Right renal pelvis (tissue), 4 donors: ENCODE measurements at places on chromosomes 13 and 19. TPM values are rescaled to one million over a fixed set of nuclear protein-coding genes. Genes with fewer than 3 reads are reported as not detected.

- DNase-seq, result no peak
Observed at GRCh38 chr13:38965281-38965680, 25.4 kb downstream of the STOML3 start.

Gene ZNF235
- 8.3 TPM for polyA plus RNA-seq

- DNase-seq, result no peak
Observed at GRCh38 chr13:44770951-44771350, 194.8 kb upstream of the TSC22D1 start.

DNA sequence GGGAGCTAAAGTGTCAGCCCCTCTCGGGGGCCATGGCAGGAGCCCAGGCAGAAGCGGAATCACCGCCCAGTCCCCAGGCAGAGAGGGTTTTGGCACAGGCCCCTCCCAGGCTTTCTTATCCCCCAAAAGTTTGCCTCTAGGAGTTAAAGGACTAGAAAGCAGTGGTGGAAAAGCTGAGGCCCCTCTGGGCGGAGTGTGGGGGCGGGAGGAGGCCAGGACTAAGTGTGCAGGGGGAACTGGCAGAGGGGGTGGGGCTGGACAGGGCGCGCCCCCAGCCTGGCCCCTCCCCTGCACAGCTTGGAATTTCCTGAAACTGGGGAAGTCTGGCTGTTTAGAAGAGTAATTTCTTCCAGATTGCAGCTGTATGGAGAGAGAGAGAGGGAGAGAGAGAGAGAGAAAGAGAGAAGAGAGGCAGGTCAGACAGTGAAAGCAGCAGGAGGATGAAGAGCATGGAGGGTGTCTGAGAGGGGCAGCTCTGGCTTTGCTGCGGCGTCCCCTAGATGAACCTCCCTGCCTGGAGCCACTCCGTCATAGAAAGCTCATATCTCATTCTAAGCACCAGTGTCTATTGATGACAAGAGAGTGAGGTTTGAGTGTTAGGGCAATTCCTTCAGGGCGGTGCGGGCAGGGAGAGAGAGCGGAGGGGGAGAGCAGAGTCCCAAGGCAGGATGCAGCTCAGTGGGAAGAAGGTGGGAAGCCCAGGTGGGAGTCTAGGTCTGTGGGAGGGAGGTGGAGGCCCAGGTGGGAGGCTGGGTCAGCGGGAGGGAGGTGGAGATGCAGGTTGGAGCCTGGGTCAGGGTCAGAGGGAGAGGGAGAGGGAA, at the start of gene CDC42EP5:
CDC42EP5 (minus strand) TSS at position 226 of the 821 bp plus-strand sequence. CDS start 7,749 bp downstream, outside the sequence.
- DNase-seq, result peak; percentile 82

DNA sequence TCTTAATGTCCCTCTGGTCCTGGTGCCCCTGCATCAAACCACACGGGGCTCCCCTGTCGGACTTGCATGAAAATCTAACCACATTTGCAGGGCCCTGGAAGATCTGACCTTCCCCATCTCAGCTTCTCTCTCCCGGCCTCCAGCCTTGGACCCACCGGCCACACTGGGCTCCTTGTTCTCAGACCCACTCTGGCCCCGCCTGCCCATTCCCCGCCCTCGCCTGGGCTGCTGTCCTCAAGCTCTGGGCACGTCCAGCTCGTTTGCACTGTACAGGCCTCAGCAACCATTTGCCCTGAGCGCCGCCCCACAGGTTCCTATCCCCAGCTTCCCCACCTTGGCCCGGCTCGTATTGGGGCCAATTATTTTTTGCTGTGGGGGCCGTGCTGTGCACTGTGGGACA, 10.5 kb downstream of the MYO9B start:
- no peak for DNase-seq

- no peak for DNase-seq
Observed at GRCh38 chr19:52188822-52189734, 774 bp upstream of the PPP2R1A start.

DNA sequence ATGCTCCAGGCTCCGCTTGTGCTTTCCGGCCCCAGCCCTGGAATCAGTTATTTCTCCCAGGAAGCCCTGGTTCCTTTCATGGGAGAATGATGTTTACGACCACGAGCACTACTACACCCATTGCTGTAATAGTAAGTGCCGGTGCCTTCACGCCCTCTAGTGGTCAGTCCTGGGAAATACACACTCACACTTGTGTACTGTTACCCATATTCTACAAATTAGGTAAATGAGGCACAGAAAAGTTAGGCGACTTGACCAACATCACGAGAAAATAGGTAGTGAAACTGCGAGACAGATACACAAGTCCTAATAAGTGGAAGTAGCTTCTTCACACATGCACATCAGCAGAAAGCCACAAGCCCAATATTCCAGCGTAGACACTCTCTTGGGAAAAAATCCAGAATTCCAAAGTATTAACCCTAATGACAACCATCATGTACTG, 21.7 kb downstream of the CEACAM21 start:
- no peak for DNase-seq

Gene ARRDC5
- polyA plus RNA-seq, result 0.04 TPM

DNA sequence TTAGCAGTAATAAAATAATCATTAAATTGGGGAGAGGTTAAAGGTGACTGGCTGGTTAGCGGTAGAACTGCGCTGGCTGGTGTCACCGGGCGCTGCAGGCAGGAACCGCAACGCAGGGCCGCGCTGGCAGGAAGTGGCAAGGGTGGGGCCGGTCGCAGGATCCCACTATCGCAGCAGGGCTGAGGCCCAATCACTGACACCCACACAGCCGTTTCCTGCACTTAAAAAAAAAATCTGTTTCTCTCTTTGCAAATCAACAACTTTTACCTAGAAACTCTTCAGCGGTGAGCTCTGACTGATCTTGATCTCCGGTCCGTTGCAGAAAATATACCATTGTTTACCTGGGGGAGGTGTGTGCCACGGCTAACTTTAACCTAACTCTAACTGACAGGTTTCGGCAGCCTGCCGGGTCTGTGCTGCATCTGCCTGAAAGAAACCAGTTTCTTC, 46.9 kb downstream of the KLF2 start:
- DNase-seq, result no peak

Gene ZNF780B
- polyA plus RNA-seq, result 21.4 TPM

DNA sequence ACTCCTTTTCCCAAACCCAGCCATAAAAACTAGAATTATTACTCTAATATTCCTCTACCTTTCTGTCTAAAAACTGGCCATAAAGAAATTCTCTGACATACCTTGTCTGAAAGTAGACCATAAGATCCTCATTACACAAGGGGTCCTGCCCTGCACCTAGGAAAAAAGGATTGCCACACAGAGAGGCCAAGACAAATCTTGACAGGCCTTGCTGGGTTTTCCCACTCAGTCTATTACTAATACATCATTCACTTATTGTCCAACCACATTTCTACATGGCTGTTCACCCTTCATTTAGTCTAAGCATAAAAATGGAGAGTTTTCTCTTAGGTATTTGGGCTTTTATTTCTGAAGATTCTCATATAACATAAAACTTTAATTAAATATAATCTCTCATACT, 319.8 kb downstream of the PCDH20 start:
- DNase-seq, result no peak

Gene EBI3
- 0.47 TPM for polyA plus RNA-seq

- no peak for DNase-seq
Observed at GRCh38 chr19:44653977-44654774, 10.5 kb downstream of the PVR start.

Gene LINGO3
- polyA plus RNA-seq, result 0.06 TPM

Gene ACTMAP
- polyA plus RNA-seq, result 13.0 TPM

DNA sequence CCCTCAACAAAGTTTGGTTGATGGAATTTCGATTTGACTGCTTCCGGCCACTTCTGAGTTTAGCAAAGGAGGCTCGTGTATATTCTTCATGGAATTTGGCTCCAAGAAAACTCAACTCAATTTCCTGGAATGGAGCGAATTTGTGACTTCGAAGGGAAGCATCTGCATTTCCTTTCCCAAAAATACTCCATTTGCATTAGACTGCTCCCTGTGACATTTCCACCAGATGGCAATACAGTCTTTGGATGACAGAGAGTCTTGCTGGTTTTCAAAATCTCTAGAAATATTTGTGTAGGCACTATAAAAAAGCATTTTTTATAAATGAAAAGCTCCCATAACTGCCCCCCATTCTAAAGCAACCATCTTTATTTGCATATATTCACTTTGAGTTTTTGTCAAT, 4.1 kb downstream of the C1QTNF9 start:
- DNase-seq, result no peak

GRCh38 chr13:25625414-25625813, 253.6 kb downstream of the ATP8A2 start:
- DNase-seq, result no peak

DNA sequence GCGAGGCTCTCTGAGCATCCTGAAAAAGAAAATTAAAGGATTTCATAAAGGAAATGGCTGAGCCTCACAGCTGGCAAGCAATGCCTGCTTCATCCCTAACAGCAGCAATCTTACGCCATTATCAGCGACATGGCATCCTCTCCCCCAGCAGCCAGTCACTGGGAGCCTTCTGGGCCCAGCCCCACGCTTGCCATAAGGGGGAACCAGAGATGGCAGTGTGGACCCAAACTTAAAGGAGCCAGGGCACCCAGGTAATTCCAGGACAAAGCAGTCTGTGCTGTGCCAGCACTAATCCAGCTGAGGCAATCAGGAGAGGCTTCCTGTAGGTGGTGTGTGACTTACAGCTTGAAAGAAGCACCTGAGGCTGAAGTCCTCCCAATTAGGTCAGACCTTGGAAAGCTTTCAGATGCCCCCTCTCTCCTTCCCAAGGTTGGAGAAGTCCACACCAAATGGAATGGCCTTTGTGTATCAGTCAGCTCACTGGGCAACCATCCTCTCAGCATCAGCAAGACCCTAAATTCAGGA, 10.3 kb downstream of the VSTM2B start:
- no peak for DNase-seq

GRCh38 chr13:113922412-113923118, 51.3 kb downstream of the C13orf46 start:
- no peak for DNase-seq

- no peak for DNase-seq
Observed at GRCh38 chr19:3762130-3762473, 380 bp upstream of the MRPL54 start.

Gene KDELR1
- 235 TPM for polyA plus RNA-seq

- DNase-seq, result no peak
Observed at GRCh38 chr19:54013866-54014265, 22.4 kb downstream of the CACNG6 start.

- DNase-seq, result peak; percentile 43
Observed at GRCh38 chr13:26923824-26924605, 163.4 kb upstream of the GPR12 start.

DNA sequence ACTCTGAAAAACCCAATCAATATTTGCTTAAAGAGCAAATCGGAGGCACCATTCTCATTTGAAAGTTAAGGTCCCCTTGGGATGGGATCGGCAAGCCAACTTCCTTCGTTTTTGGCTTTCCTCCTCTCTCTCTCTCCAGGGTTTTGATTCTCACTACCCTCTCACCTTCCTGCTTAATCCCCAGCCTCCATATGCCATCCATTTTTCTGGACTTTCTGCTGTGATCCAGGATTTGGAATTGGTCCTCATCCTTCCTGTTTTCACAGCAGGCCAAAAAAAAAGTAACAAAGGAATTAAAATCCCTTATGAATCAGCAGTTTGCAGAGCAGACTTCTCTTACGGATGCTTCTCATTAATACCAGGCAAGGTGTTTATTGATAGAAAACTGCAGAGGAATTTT, 283.1 kb upstream of the TMTC4 start:
- DNase-seq, result no peak

Gene IL12RB1
- 0.21 TPM for polyA plus RNA-seq

DNA sequence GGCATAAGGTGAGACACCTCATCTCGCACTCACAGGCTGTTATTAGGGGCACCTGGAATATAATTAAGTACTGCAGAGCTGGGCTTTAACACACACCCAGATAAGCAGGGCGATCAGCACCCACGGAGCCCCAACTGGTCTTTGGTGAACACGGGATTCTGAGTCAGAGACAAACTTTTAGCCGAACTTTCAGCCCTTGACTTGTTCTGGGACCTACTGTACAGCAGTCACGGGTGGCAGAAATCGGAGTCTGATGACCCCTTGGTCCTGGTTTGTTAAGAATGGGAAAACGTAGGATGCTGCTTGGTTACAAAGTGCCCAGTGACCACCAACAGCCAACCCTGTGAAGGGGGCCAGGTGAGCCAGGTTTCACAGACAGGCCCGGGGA, 9.0 kb downstream of the SH3GL1 start:
- DNase-seq, result no peak

DNA sequence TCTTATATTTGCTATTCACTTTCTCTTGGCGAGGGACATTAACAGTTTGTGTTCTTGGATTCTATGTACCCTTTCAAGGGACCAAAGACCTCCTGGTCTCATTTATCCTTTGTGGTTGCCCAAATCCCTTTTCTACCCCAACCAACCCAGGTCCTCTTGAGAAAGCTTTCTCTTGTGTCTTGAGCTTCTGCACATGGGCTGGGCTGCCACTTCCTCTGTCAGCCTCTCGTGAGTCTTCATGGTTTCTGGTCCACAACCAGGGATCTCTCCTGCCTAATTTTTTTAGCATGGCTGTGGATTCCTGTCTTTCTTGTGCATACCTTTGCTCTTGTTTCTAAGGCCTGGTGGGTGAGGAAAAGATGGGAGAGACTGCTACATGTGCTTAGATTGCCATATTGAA, 14.9 kb downstream of the TIMM13 start:
- no peak for DNase-seq

DNA sequence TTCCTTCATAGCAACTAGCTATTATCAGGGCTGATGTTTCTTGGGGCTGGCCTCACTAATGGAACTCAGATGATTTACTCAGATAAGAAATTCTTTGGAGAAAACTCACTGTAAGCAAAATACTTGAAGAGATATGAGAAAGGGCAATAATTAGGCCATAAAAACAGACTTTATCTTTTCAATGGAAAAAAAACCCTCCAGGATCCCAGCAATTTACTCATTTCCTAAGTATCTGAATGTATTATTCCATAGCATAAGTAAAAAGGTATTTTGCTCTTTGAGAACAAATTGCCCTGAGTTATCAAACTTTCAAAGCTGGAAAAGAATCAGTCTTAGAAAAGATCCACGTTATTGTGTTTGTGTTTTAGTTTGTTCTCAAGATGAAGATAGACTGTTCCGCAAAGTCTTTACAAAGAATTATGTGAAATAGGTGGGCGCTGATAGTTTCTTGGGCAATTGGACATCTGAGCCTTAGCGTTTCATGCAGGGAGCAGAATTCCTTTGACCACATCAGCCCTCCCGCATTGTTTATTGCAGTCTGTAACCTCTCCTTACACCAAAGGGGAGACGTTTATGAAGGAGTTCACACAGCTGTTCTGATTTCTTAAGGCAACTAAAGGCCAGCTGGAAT, 29.1 kb upstream of the CSNK1A1L start:
- DNase-seq, result peak; percentile 71

- DNase-seq, result no peak
Observed at GRCh38 chr13:37105251-37105714, at the start of gene CSNK1A1L. CSNK1A1L (minus strand) TSS chr13:37105664; CDS start chr13:37105256, 408 bp downstream.

Gene RLN3
- not detected for polyA plus RNA-seq

- DNase-seq, result no peak
Observed at GRCh38 chr19:42129399-42130253, 2.6 kb downstream of the POU2F2 start.
